ENCODE measurements at places on chromosomes 2 and 18.

- DNase-seq, result no peak
Observed at GRCh38 chr2:187854801-187855200, 300.6 kb upstream of the TFPI start.

- DNase-seq, result no peak
Observed at GRCh38 chr2:27212626-27213471, 781 bp upstream of the SLC5A6 start.

- no peak for DNase-seq
Observed at GRCh38 chr2:85309699-85310321, 18.0 kb downstream of the TGOLN2 start.

DNA sequence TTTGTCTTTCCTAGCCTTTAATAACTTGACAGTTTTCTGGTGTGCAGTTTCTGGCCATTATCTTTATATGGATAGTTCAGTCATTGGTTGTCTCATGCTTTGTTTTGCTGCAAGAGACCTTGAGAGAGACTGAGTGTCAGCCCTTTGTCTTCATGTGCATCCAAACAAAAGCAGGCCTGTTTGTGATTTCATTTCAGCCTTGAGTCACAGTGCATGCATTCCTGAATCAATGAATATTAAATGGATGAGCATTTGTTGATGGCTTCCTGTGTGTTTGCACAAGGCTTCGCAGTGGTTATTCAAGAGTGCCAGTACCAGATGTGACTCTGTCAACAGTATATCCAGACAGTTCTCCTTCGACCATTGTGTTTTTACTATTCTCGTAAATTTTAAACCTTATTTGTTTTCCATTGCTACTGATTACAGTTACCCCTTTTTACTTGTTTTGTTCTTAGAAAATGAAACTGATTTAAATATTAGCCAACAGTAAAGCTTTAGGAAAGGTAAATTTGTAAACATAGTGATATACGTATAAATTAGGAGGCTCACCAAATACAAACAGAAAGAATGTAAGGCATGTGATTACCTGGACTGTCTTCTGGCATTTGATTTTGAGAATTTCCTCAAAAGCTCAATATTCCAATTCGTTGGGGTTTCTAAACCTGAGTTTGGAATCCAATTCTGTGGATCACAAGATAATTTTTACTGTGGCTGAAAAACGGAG is 319.8 kb downstream of the CTNNA2 start:
- no peak for DNase-seq

- DNase-seq, result no peak
Observed at GRCh38 chr2:219181531-219181930, 3.5 kb downstream of the RETREG2 start.

GRCh38 chr18:7722955-7723354 is 155.8 kb downstream of the PTPRM start:
- no peak for DNase-seq

DNA sequence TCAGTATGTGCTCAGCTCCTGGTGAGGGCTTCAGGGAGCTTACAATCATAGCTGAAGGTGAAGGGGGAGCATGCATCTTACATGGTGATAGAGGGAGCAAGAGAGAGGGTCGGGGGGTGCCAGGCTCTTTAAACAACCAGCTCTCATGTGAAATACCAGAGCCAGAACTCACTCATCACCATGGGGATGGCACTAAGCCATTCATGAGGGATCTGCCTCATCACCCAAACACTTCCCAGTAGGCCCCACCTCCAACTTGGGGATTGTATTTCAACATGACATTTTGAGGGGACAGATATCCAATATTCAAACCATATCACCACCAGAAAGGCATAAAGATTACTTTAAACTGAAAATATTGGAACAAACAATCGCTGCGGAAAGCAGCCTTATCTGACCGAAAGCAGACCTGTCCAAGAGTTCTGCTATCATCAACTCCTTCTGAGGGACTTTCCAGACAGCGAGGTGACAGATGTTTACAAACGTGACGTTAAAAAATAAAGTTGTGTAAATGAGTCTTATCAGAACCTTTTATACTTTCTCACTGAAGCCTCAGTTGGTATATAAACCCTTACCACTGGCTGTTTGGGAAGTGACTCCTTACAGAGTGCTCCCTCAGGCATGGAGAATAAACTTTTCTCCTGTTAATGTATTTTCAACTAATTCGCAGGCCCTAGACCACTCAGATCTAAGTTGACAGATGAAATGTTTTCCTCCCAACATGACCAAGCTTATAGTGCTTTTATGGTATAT is 35.5 kb upstream of the PTH2R start:
- no peak for DNase-seq

GRCh38 chr2:40642237-40642636 is 190.3 kb upstream of the SLC8A1 start:
- DNase-seq, result no peak

GRCh38 chr18:73670524-73670923 is 477.1 kb downstream of the FBXO15 start:
- DNase-seq, result no peak

DNA sequence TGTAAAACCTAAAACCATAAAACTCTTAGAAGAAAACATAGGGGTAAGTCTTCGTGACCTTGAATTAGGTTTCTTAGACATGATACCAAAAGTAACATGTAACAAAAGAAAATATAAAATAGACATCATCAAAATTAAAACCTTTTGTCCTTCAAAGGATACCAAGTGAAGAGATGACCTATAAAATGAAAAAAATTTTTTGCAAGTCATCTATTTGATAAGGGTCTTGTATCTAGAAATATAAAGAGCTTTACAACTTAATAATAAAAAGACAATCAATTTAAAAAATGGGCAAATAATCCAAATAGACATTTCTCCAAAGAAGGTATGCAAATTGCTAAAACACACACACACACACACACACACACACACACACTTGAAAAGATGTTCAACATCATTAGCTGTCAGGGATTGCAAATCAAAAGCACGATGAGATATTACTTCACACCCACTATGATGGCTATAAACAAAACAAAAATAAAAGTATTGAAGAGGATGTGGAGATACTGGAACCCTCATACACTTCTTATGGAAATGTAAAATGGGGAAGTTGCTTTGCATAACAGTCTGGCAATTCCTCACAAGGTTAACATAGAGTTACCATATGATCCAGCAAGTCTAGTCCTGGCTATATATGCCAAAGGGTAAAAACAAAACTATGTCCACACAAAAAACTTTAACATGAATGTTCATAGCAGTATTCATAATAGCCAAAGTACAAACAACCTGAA is 23.3 kb downstream of the SPDYA start:
- no peak for DNase-seq

GRCh38 chr2:16717477-16717876 is 51.8 kb upstream of the CYRIA start:
- DNase-seq, result no peak

DNA sequence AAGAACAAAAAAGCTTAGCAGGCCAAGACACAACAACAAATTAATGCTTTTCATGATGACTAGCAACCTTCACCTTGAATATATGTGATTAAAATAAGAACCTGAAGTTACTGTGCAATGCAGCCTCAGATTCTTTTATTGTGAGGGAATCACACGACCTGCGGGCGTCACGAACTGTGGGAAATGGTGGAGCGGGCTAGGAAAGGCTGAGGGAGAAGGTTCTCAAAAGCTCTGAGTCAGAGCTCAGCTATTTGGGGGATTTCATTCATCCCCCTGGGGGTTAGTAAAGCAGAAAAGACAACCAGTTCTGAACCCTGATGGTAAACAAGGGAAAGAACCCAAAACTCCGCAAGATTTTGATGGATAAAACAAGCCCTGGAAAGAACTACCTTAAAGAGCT is 89.3 kb upstream of the NCKAP5 start:
- DNase-seq, result no peak

DNA sequence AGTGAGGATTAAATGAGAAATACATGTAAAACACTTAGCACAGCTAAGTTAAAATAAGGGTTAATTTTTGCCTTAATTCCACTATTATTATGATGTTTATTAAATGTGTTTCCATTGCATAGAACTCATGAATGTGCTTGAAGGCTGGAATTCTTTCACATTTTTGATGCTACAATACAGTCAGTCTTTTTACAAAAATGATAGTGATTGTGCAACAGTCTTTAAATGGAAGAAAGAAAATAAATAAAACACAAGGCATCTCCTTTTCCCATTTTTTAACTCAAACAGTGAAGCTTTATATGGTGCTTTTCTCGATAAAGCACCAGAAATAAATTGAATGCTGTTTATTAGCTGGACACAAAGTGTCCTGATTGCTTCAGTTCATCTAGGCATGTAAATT is 123.9 kb downstream of the MAP2 start:
- no peak for DNase-seq

DNA sequence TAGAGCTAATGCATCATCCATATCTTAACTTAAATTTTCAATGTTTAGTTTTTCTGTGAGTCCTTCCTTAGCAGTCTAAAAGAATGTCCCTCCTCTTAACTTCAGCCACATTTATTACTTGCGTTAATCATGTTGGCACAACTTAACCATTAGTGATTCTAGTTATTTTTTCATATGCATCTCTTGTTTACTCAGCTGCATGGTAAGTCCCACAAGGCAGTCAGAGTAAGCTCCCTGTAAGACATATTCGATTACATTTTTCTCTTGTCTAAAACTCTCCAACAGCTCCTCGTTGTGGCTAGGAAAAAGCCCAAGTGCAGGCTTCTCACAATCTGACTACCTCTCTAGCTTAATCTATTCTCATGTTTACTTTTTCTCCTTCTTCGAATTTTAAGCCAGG is 2045.3 kb upstream of the PIK3C3 start:
- no peak for DNase-seq

Data from HS-27A (cell line).